ENCODE measurements at places on chromosomes 11 and 22. TPM values are rescaled to one million over a fixed set of nuclear protein-coding genes. Genes with fewer than 3 reads are reported as not detected.

- DNase-seq = no peak
These were observed 13.6 kb upstream of the PANX3 start for GRCh38 chr11:124597626-124598025.

DNA sequence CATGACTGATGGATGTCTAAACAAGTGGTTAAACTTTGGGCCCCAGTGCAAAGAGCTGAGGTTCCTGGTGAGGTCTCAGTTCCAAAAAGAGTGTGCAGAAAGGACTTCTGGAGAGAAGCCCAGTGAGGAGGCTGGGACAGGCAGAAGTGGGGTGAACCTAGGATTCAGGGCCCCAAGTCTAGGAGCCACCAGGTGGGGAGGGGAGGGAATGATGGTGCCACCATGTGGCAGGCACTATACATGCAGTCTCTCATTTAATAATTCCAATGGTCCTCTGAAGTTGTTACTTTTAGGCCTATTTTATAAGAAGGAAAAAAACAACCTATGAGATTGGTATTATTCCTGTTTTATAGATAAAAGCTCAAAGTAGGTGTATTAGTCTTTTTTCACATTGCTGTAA is 102.0 kb downstream of the INSC start:
- no peak for DNase-seq

- no peak for DNase-seq
These were observed 191.6 kb upstream of the CADM1 start for GRCh38 chr11:115695677-115696364.

DNA sequence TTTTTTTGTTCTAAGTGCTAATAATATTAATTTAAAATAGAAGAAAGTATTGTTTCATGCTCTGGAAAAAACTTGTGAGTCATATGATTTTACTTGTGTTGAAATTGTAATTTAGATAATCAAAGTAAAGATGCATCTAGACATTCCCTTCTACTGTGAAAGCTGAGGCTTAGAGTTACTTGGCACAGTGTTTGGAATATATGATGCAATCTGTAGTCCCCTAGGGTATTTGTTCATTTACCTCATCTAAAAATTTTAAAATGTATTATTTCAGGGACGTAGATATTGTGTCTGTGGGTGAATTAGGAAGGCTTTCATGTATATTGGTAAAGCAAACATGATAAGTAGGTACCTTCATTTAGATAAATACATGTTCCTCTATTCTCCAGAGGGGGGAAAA is 793.5 kb upstream of the CNTN5 start:
- DNase-seq = no peak

DNA sequence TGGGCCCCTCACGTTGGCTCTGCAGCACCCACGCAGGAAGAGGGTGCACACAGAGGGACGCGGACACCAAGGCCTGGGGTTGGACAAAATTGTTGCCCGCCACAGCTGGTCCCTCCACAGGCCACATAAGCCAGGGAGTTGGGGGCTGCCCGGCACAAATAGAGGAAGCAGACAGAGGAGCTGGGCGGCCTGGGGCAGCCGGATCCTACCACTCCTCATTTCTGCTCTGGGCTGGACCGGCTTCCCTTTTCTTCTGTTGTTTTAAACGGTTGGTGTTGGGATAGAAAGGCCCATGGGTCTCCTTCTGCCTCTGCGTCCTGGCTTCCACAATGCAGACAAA is 36.4 kb upstream of the LINC01488 start:
- no peak for DNase-seq

DNA sequence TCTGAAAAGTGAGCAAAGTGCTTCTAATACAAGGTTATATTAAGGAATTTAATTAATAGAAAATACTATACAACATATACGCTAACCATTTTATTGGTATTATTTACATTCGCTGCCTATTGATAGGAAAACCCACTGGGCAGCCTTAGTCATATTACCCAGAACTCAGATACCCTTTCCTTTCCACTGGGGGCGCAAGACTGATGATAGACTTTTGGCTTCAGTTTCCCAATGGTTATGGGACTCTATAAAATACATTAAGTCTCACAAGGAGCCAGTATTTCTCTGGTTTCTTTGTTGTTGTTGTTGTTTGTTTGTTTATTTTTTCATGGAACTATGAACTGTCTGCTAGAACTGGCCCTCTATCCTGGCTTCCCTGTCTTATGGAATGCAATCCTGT is 471.1 kb upstream of the KIRREL3 start:
- no peak for DNase-seq

OR2D2 gene
- not detected for total RNA-seq
